NCI-H1105 treated with DMSO at 0.1 percent for 48 hours (cell line): ENCODE measurements at places on chromosomes 13 and 19.

- DNase-seq, result no peak
These were observed 6.7 kb downstream of the FOXA3 start for GRCh38 chr19:45870798-45871197.

DNA sequence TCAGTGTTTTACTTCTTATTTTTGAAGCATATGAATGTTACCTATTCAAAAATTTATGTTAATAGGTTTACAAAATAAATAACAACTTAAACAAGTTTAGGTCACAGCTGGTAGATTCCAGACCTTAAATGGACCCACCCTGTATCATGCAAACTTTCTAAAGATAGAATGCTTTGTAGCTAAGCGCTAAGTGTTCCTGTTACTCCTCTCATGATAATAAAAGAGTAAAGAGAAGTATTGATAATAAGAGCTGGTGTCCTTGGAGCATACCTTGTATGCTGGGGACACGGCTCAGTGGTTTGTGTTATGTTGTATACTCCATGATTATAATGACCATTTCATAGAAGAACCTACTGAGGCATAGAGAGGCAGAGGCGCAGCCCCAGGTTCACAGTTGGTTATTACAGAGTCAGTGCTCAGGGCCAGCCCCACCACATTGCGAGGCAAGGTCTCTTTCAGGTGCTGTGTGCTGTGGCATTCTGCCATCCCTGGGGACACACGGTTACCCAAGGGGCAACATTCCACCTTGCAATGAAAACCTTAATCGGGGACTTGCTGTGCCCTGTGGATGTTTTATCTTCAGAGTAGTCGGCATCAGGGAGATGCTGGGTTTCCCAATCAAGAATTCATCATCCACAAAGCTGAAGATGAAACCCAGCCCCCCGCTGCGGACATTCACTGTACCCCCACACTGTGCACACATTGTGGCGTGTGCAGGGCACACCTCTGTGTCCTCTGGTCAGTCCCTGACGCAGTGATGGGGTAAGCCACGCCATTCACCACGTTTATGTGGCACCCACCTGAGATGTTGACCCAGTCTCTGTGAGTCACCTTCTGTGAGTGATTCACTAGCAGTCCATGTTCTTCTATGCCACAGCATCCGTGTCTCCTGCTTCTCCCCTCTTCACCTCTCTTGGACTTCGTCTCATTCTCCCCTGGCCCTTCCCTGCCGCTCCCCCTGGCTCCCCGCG lies 186.7 kb downstream of the COL4A1 start:
- DNase-seq, result no peak

- no peak for DNase-seq
These were observed 452 bp downstream of the PIAS4 start for GRCh38 chr19:4007836-4008539.

GRCh38 chr13:83423861-83424260 lies 458.4 kb downstream of the SLITRK1 start:
- DNase-seq, result no peak

- no peak for DNase-seq
These were observed 404 bp upstream of the IL27RA start for GRCh38 chr19:14030997-14031718.

DNA sequence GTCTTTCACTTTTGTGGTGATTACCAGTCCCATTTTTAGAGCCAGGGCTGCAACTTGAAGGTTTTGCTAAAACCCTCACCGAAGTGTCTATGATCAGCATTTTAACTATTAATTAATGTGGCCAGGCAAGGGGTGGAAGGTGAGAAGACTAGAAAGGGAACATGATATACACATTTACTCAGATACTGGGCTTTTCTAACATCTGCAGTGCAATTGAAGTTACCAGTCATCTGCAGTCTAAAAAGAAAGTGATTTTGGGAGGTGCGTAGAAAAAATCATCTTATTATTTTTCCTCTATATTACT lies 481 bp downstream of the ALOX5AP start:
- no peak for DNase-seq

- no peak for DNase-seq
These were observed 38.2 kb upstream of the IGFL1 start for GRCh38 chr19:46191356-46191755.

DNA sequence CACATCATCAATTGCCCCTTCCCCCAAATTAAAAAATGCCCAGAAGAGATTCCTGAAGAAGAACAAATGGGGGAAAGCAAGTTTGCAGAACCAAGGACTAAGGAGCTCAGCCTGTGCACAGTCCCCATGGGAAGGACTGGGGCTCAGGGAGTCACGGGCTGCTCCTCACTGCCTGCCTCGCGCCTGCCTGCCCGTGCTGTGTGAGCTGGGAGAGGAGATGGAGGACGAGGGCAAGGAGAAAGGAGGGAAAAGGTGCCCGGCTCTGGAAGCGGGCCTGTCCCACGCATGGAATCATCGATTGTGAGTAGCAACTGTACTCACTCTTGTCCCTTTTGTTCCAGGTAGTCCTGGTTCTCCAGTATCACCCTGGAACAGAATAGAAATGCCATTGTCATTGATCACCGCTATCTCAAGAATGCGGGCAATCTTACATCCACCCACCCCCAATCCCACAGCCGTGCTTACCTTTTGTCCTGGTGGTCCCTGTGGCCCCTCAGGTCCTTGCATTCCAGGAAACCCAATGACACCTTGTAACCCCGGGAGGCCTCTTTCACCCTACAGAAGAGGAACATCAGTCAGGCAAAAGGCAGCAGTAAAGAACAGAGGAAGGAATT lies 93.4 kb downstream of the COL4A1 start:
- DNase-seq, result no peak

DNA sequence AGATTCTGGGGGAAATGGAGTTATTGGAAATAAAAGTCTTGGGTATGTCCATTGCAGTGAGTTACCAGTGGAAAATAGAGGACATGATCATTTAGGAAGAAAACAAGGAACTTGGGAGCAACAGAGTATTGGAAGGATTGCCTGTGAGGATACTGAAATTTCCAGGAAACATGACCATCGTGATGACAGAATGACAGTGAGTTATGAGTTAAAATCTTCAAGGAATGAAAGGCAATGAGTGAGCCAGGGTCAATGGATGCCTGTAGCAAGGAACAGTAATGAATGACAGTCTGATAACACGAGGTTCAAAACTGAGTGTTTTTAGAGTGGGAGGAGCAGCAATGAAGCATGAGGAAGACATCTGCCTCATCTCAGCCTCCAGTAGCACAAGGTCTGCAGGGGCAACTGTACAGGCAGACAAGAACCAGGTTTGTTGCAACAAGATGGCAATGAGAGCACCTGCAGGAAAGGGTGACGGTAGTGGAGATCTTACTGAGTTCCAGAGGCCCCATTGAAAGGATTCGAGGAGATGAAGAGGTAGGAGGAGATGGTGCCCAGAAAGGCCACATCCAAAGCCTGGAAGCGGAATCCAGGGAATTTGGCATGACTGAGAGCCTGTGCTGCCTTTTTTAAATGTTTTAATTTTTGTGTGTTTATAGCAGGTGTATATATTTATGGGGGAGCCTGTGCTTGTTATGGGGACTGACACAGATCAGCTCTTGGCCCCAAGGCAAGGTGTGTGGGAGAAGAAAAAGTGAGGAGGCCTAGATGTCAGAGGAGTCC lies 43.9 kb downstream of the N4BP2L1 start:
- no peak for DNase-seq

DNA sequence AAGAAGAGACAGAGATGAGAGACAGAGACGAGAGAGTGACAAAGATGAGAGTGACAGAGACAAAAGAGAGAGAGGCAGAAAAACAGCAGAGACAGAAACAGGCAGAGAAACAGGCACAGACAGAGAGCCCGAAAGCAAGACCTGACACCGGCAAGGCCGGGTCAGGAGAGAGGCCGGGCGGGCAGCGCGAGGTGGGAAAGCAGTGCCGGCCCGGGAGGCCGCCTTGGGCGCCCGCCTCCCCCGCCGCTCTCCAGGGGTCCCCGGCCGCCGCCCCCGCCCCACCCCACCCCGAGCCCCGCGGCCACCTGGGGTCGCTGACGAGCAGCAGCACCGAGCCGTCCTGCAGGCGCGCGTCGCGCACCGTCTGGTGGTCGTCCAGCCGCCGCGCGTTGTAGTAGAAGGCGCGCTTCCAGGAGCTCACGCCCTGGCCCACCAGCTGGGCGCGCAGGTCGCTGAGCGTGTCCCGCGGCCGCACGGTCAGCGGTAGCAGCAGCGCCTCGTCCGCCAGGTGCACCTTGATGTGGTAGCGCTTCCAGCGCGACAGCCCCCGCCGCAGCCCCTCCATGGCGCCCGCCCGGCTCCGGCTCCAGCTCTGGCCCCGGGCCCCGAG lies at the start of gene TINCR:
Gene TINCR, minus strand, starts transcription at position 594 of the 610 bp plus-strand sequence.
- no peak for DNase-seq

DNA sequence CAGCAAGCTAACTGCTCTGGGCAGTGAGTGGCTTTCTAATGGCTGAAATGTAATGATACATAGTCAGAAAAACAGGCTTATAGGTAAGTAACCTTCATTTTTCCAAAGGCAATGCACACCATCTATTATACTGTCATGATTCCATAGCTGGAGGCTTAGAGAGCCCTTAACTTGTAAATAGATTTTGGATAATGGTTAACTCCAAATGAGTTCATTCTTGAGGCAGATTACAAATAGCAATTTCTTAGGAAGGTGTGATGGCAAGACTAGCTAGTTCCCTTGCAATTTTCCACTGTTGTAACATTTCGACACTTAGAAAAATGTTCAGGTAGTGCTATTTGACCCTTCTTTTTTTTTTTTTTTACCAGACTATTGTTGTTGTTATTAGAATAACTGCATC lies 789.8 kb upstream of the PCDH9 start:
- no peak for DNase-seq

DNA sequence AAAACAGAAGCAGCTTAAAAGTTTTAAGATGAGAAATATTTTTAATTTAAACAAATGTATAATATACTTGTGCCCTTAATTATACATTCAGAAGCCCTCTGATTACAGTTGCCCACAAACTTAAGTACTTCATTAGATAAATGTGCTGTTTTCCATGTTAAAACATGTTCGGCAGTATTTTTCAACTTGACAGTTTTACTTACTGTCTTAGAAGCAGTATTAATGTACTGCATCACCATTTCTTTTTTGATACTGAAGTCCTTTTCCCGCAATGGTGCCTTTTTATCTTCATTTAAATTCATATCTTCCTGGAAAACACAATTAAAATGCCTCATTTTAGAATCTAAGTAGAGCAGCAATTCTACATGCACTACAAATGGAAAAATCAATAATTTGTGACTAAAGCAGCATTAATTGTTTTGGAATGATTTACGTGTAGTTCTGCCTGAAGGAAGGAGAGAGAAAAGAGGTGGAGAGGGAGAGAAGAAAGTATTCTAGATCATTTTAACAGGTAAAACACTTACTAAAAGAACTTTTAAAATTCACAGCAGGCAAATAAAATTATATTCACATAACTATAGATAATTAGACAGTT lies 70.2 kb downstream of the DIAPH3 start:
- peak; percentile 85 for DNase-seq

DNA sequence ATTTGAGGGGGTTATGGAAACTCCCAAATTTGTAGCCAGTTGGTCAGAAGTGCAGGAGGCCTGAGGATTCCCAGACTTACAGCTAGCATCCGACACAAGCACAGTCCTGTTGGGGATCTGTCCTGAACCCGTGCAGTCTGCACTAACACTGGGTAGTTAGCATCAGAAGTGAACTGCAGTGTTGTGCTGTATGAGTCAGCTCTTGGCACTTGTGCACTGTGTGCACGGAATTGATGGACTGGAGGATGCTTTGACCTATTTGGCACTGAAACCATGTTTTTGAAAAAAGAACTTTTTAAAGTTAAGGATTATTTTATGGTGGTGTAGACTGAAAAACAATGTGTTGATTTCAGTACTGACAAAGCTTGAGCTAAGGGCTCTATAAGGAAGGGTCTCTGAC lies 279.0 kb downstream of the NHLRC3 start:
- DNase-seq, result no peak

DNA sequence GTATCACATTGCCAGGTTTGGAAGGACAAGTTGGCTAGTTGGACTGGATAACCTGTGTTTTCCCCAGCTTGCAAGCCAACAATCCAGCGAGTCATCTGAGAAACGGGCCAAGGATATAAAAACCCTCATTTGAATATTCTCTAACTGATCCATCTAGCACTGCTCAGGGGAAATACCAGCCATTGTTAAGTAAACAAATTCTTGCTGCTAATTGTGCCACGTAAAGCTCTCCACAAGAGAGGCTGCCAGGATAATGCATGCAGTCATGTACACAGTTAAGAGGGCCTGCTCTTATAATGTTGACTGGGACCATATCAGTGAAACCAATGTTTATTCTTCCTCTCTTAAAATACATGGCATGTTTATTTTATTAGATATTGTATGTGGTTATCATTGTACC lies 663.2 kb upstream of the SGCG start:
- peak; percentile 90 for DNase-seq

GRCh38 chr19:40191836-40192646 lies 815 bp downstream of the MAP3K10 start:
- DNase-seq, result no peak

DNA sequence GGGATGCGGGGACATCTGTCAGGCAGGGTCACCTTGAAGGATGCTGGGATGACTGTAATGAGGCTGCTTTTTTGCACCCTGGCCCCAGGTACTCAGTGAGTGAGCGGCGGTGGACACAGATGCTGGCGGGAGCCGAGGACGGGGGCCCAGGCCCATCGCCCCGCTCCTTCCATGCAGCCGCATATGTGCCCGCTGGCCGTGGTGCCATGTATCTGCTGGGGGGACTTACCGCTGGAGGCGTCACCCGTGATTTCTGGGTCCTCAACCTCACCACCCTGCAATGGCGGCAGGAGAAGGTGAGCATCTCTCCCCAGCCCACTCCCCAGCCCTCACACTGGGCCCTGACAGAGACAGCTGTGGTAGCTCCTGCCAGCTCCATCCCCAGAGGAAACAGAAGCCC lies 31.3 kb downstream of the MEGF8 start:
- DNase-seq, result no peak

DNA sequence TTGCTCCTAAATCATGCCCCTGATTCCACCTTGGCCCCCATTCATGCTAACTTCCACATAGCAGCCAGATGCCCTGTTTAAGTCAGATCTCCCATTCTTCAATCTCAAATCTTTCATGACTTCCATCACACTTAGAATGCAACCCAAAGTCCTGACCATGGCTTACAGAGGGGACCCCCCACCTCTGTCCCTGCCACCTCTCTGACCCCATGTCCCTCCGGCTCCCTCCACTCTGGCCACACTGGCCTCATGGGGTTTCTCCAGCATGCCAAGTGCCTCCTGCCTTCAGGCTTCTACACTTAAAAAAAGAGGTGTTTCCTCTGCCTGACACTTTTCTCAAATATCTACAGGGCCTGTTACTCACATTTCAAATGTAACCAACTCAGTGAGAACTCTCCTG lies 93.6 kb downstream of the C13orf42 start:
- DNase-seq, result no peak

DNA sequence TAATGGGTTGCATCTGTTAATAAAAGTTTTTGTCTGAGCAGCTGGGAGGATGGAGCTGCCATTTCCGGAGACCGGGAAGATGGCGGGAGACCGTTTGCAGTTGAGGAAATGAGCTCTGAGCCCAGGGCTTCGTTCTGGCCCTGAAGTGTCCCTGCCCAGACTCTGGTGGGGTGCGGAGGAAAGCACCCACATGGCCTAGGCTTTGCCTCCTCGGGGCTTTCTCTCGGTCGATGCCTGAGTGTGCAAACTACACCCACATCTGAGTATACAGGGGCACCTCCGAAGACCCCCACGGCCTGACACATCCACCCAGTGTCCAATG lies 15.6 kb upstream of the NANOS3 start:
- DNase-seq, result no peak
